ENCODE measurements at places on chromosomes 12 and 14.
A peak's percentile ranks its signal among the peaks of the same experiment; 100 is the strongest.

DNA sequence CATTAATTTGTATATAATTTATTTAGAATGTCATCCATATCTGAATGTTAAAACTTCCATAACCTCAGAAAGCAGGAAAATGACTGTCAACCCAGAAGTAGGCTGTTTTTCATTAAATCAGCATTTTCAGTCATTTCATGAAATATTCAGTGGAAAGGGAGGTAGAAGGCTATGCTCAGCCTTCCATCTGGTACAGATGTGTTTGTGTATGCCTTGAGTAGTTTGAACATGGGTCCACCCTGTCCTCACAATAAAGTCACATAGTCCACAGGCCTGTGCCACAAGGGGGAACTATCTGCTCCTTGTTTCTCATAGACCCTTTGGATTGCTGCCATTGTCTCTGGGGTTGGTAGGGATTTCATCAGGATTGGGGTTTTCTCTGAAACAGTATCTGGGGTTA, 9.1 kb downstream of the LACRT start:
- no peak for DNase-seq

DNA sequence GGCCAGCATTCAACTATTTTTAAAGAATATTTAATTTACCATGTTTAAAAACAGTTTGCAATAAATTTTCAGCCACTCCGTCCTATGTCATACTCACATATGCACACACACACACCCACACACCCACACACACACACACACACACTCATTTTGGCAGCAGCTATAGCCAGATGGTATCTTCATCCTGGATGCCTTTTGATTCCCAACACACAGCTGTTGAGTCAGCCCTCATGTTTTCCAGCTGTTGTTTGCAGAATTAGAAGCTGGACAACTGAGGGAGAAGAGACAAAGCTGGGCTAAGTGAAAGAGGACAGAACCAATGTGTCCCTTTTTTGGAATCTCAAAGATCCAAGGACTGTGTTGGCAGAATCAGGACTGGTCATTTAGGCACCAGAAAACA, 80.0 kb upstream of the EGLN3 start:
- DNase-seq, result no peak

DNA sequence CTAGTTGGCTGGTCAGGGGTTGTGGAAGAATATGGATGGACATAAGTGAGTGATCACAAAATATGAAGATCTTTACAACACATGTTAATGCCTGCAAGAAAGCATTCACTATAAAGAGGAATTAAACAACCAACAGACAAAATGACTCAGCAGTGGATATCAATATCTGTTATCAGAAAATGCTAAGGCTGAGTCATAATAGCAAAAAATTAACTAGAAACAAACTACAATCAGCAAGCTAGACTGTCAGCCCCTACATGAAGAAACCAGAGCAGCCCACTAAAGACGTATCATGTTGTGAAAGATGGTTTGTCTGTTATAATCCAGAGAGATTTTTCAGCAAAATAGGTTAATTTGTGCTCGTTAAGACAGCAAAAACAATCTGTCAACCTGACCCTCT, 472.9 kb downstream of the NELL2 start:
- DNase-seq, result no peak

DNA sequence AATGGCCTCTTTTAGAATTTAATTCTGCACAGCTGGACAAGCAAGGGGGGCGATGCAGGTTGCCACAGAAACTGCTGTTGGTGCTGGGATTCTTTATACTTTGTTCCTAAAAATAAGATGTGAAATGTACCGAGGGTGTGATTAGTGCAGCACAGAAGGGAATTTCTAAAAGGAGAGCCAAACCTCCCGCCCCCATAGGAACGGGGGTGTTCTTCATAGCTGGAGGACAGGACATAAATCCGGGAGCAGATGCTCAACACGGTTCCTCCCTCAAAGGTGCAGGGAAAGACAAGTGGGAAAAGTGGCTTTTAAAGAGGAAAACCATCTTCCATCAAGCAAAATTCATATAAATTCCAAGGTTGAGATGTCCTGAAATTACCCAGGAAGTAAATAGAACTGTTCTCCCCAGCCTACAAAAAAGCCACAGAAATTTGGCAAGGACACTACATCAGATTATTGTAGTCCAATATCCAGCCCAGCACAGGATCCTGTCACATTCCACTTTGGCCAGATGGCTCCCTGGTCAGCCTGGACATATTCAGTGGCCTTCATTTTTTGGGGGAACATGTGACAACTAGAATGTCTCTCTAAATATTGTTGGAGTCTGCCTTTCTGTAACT, 51.4 kb upstream of the TMX1 start:
- no peak for DNase-seq

GRCh38 chr14:79631276-79631675, 580.0 kb downstream of the DIO2 start:
- peak; percentile 15 for DNase-seq

DNA sequence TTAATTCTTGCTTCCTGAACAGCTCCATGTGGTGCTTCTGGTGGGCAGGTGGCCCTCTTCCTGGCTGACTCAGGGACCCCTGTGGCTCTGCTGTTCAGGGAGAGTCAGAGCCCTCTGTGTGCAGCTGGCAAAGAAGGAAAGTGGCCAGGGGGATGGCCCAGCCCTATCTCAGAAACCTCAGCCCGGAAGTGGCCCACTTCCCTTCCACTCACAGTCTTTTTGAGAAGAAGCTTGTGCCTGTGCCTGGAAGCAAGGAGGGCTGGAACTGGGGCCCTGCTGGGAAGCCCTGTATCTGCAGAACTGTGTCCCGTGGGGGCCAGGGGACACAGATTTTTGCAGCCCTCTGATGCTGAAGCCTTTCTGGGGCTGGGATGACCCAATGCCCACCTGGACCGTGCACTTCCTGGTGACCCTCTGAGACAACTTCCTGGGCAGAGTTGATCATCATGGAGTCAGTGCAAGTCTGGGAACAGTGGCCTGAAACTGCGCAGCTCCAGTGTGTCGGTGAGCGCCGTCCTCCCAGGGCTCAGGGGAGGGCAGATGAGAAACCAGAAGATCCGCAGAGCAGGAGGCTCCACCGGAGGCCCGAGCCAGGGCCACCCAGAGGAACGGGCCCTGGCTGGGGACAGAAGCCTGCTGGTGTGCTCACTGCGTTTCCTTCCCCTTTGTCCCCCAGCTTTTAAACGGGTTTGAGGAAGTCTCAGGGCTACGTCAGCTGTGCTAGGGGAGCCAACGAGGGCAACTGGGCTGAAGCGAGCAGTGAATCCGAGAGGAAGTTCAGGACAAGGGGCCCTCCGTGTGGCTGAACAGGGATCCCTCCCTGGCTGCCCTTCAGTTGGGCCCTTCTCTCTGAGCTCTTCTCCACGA, 217.4 kb upstream of the RTL1 start:
- DNase-seq, result no peak

- no peak for DNase-seq
Observed at GRCh38 chr14:68658943-68659931, 133.6 kb downstream of the ZFP36L1 start.
